HS-5 (cell line): ENCODE measurements at places on chromosomes 4 and X.

DNA sequence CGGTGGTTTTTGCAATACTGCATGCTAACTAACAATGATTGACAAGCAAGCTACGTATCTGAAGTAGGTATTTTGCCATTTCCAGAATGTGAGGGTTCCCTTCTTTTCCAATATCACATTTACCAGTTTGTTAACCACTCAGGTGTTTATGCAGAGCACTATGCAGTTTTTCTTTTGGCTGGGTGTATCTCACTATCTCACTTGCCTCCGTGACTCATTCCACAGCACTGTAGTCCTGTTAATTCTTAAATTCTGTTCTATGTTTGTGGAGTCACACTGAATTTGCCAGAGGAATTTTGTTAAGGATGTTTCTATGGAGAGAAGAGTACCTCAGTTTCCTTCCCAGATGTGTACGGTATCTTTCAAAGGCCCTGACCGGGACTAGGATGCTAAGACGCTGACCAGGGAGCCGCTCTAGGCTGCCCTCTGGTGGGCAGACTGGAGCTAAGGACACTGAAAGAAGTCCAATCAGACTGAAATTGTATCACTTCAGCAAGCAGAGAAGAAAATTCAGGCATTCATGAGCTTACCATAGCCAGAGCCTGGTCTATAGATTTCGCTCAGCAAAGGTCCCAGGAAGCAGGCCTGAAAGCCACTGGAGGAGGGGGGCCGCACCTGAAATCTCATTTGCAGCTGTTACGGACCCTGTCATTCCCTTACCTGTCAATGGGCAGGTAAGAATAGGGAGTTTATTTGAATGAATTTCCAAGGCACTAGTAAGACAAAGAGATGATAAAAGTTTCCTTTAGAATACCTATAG is 388.4 kb upstream of the SPOCK3 start:
- peak; percentile 23 for DNase-seq

DNA sequence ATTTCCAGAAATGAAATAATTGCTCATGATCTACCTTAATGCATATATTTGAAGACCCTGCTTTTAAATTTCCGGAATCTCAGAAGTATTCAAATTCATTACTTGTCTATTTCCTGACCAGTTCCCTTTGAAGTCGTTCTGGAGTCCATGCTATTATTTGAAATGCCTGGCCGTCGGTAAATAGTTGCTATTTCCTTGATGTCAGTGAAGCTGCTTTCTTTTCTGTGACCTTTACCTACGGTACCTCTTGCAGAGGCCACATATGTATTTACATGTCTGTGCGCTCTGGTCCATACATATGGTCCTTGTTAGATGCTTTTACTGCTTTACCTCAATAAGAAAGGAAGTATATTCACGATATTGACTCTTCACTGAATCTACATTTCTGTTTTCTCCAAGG is 199.7 kb downstream of the PAPSS1 start:
- DNase-seq: no peak

DNA sequence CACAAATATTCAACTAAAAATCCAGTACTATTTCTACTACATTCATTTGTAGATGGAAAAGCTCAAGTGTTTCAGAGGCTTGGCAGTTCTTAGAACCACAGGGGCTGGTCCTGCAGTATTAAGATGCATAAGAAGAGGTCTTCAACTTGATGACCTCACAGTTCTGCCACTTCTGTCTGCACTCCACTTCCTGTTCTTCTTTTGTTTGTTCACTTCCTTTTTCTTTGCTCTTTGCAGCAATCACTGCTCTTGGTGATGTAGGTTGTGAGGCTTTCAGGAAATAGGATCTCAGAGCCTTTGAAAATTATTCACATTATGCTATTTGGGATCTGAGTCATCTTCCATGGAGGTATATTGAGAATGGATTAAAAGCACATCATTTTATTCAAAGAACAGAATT is 602.0 kb upstream of the CPEB2 start:
- no peak for DNase-seq

DNA sequence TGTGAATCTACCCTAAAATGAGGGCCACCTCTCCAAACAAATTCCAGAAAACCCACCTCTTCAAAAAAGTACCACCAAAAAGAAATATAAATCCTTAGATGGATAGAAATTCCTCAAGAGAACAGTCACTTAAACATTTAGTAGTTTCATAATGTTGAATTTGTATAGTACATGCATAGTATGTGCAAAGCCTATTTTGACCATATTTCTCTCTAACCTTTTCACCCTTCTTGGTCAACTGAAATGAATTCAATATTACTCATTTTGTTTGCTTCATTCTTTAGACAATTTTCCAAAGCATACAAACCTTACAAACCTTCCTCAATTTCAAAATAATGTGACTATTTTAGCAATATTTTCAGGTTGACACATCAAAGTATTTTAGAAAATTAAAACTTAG is 4.1 kb downstream of the RHOXF1 start:
- DNase-seq: peak; percentile 22

GRCh38 chr4:32909736-32910135 is 2189.6 kb downstream of the PCDH7 start:
- no peak for DNase-seq

DNA sequence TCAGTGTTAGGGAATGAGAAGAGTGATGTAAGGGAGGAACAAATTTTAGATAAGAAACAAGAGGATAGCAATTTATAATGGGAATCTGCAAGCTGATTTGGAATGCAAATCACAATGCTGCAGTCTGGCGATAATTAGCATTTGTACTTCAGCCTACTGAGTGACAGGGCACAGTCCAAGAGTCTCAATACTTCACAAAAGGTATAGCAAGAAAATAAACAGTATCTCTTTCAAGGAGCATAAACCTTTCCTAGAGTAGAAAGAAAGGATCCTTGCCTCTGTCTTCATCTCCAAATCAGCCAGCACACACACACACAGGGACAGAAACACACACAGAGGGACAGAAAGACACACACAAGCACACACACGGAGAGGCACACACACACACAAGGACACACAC is 1.1 kb upstream of the GPM6A start:
- no peak for DNase-seq

DNA sequence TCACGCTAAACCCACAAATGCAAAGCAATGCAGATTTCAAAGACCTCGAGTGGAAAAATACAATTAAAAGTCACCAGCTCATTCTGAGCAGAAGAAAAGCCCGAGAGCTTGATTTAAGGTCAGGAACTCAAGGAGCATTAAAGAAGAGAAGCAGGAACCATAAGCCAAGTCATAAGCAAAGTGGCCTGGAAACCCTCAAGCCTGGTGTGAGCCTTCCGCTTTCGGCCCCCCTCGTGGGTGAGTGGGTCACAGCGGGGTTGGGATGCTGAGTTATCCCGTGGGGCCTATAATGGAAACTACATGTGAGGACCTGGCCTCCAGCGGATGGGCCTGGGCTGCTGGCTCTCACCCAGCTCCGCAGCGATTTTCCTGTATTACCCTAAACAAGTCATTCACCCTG is 504.3 kb downstream of the RAB28 start:
- no peak for DNase-seq

- no peak for DNase-seq
Measured at GRCh38 chrX:49999087-49999486, 76.7 kb downstream of the CLCN5 start.

GRCh38 chrX:42085836-42086235 is 162.5 kb upstream of the CASK start:
- DNase-seq: no peak

DNA sequence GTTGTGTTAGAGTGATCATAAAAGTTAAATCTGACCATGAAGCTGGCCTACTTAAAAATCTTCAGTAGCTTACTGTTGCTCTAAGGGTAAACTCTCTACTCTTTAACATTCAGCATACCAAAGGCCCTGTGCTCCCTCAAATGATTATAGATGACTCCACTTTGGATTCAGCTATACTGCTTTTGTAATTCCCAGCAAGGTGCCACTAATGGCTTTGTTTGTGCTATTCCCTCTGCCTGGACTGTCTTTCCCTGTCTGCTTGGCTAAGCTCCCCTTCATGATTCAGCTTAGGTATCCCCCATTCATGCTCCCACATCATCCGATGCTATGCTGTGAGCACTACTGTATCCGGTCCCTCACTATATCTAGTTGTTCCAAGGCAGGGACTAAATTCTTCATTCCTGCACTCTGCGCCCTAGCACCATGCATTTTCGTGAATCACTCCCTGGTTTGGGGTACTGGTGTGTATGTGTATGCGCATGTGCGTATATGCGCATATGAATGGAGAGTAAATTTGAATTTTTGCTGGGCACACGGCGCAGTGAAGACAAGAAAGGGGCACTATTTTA is 453 bp upstream of the PBDC1 start:
- no peak for DNase-seq

- no peak for DNase-seq
Measured at GRCh38 chr4:66275411-66276038, 605.2 kb upstream of the EPHA5 start.

DNA sequence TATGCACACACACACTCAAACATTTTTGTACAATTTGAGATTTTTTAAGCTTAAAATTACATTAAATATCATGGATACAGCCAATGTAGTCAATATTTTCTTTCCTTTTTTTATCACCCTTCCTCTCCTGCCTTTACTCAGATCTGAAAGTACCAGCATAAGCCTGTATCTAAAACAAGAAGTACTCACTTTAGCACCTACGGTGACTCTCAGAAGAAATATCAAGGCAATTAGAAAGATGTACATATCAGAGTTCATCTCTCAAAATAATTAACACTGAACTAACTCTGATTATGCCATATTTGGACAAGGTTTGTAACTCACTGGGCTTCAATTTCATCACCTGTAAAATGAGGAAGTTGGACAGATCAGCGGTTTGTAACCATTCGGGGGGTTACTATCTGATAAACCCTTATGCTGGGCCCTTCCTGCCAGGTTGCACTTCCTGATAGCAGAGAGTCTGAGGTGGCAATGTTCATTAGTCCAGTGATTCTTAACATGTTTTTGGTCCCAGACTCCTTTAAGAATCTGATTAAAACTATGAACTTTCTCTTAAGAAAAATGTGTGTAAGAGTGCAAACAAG is 5.7 kb upstream of the GPR174 start:
- no peak for DNase-seq

- DNase-seq: peak; percentile 90
Measured at GRCh38 chr4:150302553-150302952, 224.3 kb downstream of the DCLK2 start.

DNA sequence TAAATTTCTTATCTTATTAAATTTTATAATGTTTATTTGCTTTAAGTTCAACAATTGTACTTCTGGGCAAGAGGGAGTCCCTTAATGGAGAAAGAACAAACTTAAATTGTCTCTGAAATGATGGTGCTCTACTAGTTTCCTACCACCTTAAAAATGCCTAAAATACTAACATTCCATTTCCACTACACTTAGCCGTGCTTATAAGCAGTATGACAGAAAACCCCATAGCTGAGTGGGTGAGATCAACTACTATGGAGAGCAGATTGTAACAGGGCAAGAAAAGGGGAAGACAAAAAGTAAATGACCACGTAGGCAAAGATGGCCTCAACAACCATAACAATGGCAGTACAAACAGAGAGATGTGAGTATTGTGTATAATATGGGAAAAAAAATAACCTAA is 35.0 kb downstream of the RFC1 start:
- no peak for DNase-seq

- DNase-seq: no peak
Measured at GRCh38 chr4:58357947-58358346, 1247.8 kb upstream of the IGFBP7 start.

DNA sequence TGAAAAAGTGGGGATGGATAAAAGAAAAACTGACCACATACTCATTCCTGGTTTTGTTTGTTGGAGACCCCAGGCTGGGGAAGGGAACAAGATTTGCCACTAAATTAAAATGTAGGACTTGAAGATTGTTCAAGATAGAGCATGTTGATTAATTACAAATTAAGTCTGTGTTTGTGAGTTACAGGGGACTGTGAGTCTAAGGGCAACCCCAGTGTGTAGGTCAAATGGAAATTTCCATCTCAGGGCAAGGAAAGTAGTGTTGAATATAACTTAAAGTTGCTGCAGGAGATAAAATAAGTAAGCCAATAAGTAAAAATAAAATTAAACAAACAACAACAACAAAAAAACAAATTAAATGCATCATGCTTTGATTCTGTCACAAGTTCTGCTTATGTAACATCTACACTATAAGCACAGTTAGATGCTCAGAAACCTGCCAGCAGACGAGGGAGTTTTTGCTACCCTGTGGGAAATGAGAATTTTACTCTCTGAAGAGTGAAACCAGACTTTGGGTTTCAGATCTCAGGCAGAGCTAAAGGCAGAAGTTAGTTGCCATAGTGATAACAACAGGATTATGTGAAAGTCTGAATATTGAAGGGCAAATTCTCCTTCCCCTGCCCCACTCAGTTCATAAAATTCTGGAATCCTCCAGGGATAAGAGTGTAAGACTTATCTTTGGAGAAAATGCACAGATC is 352.3 kb downstream of the GRXCR1 start:
- DNase-seq: no peak

DNA sequence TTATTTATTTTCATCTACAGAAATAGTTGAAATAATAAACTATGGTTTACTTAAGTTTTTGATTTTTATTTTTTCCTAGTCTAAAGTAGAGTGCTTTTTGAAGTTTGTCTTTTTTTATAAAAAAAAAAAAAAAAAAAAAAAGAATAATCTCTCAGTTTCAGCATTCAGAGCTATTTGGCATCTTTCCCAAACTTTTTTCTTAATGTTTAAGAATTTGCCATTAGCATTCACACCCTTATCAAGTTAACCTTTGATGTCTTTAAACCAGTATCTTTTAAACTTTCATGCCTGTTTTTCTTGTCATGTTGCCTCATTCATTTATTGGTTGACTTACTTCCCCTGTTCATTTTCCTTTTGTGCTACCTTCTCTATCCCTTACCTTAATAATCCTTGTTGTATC is 60.9 kb upstream of the FHDC1 start:
- no peak for DNase-seq

DNA sequence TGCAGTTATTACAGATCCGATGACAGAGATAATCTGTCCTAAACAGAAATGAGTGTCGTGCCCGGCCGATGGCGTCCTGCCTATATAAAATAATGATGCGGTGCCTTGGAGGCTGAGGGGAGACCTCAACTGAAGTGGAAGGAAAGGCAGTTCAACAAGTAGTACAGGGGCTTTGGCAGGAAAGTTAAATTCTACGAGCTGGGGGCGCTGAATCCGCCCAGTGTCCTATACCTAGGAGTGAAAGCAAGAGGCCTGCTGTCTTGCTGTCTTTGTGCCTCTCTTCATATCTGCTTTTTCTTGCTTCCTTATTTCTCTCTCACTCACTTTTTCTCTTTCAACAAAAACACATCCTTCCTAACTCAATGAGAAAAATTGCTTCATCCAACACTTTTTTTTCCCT is 82.2 kb upstream of the PRPS2 start:
- no peak for DNase-seq

- DNase-seq: no peak
Measured at GRCh38 chrX:2974961-2975360, 31.4 kb upstream of the ARSH start.

GRCh38 chr4:105075045-105075444 is 71.6 kb upstream of the TET2 start:
- no peak for DNase-seq

GRCh38 chr4:19969492-19969891 is 282.2 kb upstream of the SLIT2 start:
- DNase-seq: no peak

DNA sequence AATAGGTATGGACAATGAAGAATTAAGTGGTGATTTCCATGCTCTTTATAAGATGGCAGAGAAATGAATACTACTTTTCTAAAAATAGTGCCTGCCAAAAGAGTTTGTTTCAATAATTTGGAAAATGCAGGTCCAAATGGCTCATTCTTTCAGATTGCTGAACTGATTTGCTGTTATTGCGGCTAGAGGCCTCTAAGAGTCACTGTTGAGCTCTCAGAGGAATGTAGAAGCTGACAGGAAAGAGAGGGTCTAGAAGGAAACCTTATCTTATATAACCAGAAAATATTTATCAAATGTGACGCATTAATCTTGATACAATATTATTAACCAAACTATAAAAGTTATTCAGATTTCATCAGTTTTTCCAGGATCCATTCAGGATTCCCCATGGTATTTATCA is 65.7 kb upstream of the PAGE1 start:
- DNase-seq: no peak
